ENCODE measurements at places on chromosomes 7 and 10. TPM values are rescaled to one million over a fixed set of nuclear protein-coding genes. Genes with fewer than 3 reads are reported as not detected.

- DNase-seq, result no peak
Observed at GRCh38 chr10:107834706-107835105, 670.2 kb upstream of the SORCS1 start.

- no peak for DNase-seq
Observed at GRCh38 chr10:43965033-43965917, 316.6 kb upstream of the ZNF32 start.

- DNase-seq, result no peak
Observed at GRCh38 chr10:9869606-9870176, 1148.0 kb upstream of the CELF2 start.

DNA sequence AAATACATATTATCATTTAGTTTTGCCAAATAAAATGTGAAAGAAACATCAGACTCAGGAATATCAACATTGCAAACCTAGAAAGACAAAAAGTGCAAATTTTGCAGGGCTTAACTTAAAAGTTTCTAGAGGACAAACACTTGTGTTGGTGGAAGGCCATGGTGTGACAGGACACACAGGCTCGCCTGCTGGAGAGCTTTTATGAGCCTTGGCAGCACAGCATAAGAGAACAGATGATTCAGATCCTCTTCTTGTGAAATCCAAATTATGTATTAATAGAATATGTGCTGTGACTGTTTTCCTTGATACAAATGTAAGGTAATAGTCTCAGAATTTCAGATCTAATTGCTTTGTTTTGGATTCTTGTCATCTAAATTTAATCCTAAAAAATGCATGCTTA lies 72.9 kb upstream of the ABCB5 start:
- no peak for DNase-seq

DNA sequence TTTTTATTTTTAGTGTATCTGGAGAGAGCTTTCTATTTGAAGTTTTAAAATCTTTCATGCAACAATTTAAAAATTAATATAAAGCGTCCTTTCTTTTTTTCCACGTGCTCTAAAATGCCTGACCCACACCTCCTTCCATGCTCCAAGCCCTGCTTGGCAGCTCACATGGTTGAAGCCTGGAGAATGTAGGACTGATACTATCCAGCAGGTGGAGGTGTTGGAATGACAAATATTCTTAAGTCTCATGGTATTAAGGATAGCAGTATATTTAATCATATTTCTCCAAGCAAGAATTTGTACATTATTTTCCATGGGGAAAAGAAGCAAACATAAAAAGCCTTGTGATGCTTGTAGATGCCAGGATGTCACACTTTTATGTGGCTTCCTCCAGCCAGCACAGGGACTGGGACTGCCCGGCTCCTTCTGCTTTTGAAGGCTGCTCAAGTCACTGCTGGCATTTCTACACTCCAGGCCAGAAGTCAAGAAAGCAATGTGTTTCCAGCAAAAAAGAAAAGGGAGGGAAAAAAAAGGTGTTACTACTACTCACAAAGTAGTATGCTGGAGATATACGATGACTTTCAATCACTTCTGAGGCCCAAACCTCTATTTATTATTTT lies 49.7 kb downstream of the BZW2 start:
- no peak for DNase-seq

- DNase-seq, result no peak
Observed at GRCh38 chr10:110275128-110275729, 29.5 kb downstream of the SMNDC1 start.

GRCh38 chr7:48130658-48131108 lies 40.6 kb upstream of the ABCA13 start:
- DNase-seq, result no peak

DNA sequence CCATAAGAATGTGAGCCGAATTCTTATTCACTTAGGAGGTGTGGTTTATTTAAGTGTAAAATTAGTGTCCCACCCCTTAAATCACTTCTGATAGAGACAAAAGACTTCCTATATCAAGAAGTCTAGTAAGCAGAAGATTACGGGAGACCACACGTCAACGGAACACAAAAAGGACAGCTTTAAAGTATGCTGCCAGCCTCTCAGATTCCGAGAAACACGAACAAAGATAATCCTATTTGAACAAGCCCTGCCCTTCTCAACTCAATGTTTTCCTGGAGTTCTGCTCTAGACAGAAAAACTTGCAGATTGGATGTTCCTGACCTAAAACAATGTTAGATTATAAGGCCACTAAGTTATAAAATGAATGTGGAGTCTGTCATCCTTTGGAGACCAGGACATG lies 4.9 kb upstream of the MCU start:
- DNase-seq, result no peak

- no peak for DNase-seq
Observed at GRCh38 chr10:10515479-10516204, 502.0 kb upstream of the CELF2 start.

GRCh38 chr7:122746948-122747347 lies 44.2 kb upstream of the RNF148 start:
- DNase-seq, result no peak

DNA sequence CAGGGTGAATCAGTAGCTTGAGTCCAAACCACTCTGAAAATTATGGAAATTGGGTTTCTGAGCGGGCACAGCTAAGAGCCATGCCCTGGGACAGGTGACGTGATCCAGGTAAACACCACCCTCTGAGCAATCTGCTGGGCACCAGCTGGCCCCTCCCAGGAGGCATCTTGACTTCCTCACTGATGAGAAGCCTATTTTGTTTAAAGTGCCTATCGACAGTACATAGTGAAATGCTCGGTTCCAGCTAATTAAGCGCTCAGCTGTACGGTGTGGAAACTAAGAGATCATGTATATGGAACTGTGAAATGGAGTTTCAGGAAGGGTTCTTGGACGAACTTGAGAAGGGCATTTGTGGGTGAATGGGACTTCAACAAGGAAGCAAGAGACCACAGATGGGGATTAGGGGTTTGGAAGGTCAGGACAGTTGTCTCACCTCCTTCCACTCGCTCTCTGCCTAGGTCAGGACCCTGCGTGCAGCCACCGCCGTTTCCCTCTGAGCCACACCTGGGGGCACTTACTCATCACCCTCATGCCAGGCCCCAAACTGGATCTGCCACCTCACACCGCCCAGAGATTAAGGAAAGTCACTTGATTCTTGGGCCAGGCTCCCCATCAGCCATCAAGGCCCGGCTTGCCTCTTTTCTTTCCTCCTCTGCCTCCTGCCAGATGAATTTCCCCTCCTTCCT lies 3.2 kb downstream of the ITPRIP start:
- DNase-seq, result no peak

GRCh38 chr10:4819067-4819466 lies 6.9 kb upstream of the AKR1E2 start:
- DNase-seq, result no peak

- DNase-seq, result no peak
Observed at GRCh38 chr7:139700505-139701235, 77.1 kb downstream of the HIPK2 start.

DNA sequence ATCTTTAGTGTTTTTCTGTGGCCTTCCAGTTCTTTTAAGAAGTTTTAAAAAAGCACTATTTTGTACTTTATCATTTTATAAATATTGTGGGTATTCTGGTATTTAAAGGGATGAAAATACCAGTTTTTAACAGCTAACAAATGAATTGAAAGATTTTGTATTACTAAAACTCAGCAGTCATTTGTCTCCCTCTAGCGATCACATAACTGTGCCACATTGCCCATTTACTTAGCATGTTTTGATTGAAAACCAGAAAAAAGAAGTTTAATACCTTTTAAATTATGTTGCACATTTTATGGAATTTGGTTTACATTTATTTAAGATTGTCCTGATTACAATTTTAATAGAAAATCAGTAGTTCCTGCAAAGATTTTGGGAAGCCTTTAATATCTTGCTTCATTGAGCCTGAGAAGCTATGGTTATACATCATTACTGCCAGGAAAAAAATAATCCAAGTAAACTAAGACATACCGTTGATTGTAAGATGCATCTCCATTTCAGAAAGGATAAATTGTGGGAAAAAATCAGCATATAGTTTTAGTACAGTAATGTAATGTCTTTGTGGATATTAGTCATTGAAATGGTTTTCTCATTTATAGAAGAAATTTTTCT lies 34.9 kb downstream of the TAX1BP1 start:
- DNase-seq, result peak; percentile 9

Gene WEE2
- not detected for total RNA-seq

Gene GIMAP1
- not detected for total RNA-seq

Gene CYP2C8
- 0.07 TPM for total RNA-seq

Gene BMPR1A
- 15.5 TPM for total RNA-seq

Gene ATP6V0E2
- total RNA-seq, result 62.2 TPM

Gene UCMA
- total RNA-seq, result not detected

Gene SPDYE16
- not detected for total RNA-seq

Gene CPVL
- total RNA-seq, result 31.3 TPM

Gene FAM180A
- total RNA-seq, result not detected

Gene NPC1L1
- 0.23 TPM for total RNA-seq

Gene SDK1
- 2.6 TPM for total RNA-seq

Gene CCAR1
- 45.1 TPM for total RNA-seq

Gene CYP2C19
- total RNA-seq, result not detected
